OCI-LY7 (cell line): ENCODE measurements at places on chromosomes 5 and 9. TPM values are rescaled to one million over a fixed set of nuclear protein-coding genes. Genes with fewer than 3 reads are reported as not detected.

The FRRS1L gene
- not detected in 2 replicates for total RNA-seq

GRCh38 chr5:56310711-56311204 is 77.6 kb upstream of the ANKRD55 start:
- no peak for DNase-seq

DNA sequence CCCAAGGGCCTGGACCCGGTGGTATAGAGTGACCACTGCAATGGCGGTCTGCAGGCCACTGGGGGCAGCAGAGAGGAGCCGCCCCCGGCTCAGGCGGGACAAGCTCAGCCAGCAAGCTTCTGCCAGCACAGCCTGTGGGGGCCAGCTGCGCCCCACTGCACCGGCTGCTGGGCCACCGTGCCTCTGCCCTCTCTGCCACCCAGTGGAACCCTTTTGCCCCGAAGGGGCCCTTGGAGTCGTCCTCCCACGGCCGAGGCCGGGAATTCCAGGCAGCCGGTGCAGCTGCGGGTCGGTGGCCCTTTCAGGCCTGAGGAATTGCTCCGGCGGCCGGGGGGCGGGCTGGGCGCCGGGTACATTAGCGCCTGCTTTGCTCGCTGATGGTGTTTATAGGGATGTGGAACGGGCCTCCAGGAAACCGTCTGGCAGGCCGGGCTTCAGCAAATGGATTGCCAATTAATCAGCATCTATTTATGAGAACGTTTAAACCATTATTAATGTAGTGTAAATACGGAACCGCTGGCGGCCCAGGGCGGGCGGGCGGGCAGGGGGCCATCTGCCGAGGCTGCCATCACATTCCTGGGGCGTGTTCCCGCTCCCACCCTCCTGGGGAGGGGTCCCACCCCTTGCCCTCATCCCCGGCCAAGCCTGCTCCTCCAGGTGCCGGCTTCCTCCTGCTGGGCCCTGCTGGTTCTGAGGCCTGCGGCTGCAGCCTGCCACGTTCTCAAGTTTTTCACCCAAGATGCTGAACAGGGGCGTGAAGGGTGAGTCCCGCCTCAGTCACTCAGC is 127.4 kb downstream of the BARX1 start:
- DNase-seq = peak; percentile 9

GRCh38 chr9:122360891-122361290 is 9.9 kb upstream of the PTGS1 start:
- no peak for DNase-seq

- DNase-seq = no peak
Observed at GRCh38 chr5:90037646-90038045, 371.9 kb downstream of the CETN3 start.

DNA sequence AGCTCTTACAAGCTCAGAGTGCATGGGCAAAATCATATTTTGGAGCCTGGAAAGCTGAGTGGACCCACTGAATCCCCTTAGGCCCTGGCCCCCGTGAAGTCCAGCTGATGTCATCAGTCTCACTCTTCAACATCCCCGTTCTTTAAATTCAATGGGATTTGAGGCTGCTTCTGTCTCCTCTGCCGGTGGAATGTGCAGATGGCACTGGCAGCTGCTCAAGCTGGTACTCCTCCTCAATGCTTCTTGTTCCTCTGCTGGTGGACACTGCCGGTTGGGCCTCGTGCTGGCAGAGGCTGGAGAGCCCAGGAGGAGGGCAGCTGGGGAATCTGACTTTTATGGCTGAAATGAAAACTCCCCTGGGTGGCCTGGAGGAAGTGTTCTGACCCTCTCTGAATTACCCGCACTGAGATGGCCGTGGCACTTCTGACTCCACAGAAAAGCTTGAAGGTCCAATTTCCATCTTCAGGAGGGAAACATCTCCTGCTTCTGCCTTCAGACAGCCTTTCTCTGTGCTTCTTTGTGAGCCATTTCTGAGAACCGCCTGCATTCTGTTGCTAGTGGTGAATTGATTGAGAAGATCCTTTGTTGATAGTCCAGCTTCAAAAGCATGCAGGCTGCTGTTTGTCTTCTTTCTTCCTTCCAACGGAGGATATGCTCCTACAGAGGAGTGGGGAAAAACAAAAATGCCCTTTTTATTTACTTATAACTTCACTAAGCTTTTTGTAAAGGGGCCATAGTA is 298.9 kb downstream of the TMEM38B start:
- no peak for DNase-seq

DNA sequence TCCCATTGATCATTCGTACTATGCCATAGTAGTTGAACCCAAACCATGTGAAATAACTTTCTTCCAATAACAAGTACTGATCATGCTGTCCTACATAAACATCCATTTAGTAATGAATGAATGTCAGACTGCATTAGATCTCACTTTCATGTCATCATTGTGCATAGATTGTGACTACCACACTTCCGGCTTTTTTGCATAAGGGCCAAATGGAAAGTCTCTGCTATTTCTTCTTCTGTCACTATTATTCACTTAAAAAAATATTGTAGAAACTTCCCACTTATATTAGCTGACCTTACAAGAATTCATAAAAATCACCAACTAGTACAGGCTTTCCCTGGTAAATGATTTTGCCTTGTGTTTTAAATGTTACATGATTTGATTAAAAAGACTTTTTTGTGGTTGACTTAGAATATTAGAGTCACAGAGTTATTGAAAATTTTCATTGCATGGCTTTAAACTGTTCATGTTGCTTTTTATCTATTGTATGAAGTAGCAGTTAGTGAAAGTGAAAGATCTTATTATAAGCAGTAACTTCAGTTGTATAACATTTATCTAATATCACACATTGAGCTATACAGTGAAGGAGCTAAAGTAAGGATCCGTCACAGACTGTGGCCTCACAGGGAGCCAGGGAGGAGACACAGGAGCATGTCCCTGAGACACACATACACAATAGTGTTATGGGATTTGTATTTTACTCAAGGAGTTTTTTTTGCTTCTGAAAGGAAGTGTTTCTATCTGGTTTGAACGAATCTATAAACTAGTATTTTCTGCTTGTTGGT is 33.9 kb downstream of the LMNB1 start:
- no peak for DNase-seq

GRCh38 chr9:135326141-135326540 is 153.4 kb upstream of the PPP1R26 start:
- no peak for DNase-seq

DNA sequence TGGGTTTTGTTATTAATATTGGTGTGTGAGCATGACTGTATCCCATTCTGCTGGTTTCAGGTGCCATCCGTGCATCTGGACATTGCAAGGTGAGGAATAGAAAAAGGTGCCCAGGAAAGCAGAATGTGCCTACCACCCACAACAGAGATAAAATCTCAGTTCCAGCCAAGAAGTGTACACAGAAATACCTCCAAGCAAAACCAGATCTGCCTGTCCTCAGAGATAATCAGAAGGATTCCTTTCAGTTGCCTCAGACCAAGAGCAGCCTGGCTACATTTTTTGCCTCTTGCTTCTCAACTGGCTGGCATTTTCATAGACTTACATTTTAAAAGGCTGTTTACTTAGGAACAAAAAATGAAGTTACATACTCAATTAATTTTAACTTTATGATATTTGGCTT is 12.1 kb upstream of the ABLIM3 start:
- DNase-seq = no peak

The ADRB2 gene
- total RNA-seq = 4.4 and 4.6 TPM in 2 replicates

- DNase-seq = no peak
Observed at GRCh38 chr9:91354881-91355280, 6.8 kb downstream of the AUH start.

The C5orf46 gene
- not detected in 2 replicates for total RNA-seq

DNA sequence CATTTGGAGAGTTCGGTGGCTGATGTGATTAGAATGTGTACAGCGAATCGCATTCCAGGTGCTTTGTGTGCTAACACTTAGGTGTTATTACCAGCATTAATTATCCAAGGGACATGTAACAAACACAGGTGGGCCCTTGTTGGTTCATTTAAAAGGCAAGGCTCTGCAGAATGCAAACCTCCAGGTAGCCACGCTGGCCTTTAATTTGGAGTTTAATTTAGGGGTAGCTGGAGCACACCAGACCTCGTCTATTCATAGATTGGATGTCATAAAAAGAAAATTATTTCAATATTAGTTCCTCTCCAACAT is 191.1 kb downstream of the MAT2B start:
- DNase-seq = no peak

DNA sequence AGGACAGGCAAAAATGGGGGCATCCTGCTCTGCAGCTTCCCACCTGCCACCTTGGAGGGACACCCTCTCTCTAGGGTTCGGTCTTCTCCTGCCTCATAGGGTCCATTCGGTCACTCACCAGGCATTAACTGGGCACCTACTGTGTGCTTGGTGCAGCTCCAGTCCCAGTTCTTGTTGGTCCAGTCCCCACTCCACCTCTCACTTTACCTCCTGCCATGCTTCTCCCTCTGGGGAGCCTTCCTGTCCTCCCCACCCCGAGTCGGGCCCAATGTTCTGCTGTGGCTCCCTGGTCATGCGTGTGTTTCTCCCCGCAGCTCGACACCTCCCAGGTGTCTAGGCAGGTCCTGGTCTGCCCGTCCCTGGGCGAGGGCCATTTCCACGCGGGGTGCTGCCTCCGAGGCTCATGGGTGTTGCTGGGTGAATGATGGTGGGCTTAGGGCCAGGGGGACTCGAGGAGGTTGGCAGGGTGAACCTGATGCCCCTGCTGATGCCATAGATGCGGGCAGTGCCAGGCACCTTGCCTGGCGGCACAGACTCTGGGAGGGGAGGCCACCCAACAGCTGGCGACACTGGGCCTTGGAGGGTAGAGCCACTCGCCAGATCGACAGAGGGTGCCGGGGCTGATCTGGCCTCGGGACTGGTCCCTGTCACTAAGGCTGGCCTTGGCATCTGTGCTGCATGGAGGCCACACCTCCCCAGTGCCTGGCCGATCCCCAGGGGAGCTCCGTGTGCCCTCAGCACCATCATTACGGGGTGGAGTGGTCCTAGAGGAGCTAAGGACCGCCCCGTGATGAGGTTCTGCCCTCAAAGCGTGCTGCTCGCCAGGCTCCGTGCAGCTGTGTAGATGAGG is 66.0 kb upstream of the RNU6ATAC start:
- DNase-seq = no peak

DNA sequence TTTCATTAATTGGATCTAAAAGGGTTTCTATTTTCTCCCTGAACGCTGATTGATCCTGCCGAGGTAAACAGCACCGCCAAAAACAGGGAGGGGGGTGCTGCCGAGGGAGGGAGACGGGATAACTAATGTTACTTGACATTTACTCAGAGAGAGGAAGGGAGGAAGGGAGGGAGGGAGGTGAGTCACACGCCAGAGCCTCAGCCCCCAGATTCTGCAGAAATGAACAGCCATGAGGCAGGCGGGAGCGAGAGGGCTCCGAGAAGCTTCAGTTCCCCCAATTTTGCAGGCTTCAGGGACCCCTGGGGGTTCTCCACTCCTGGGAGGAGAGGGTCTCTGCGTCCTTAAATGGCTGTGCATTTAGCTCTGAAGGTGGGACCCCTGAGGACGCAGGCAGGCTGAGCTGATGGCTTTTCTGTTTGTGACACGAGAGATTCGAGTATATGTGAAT is 59.1 kb upstream of the IER5L start:
- peak; percentile 41 for DNase-seq

- no peak for DNase-seq
Observed at GRCh38 chr5:38697013-38697412, 140.6 kb upstream of the LIFR start.

DNA sequence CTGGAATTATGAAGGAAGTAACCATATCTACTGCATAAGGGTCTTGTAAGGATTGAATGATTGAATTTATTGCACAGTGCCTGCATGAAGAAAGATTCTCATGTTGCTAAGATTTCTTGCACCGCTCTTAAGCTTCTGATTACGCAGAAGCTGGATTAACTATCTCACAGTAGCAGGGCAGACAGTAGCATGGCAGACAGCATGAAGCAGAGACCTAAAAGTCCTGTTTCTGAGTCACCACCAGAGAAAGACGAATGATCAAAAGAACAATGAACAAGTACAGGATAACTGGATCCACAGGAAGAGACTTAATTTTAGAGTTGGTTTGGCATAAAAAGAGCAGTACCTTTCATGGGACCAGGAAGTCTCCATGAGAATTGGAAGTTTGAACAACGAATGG is 142.4 kb downstream of the MAPKAP1 start:
- DNase-seq = no peak

- DNase-seq = peak; percentile 23
Observed at GRCh38 chr5:113336975-113337374, 97.8 kb downstream of the TSSK1B start.

- DNase-seq = no peak
Observed at GRCh38 chr9:95644377-95644776, 127.6 kb upstream of the PTCH1 start.

The ZNF658 gene
- 3.0 and 3.5 TPM in 2 replicates for total RNA-seq

The PDZD2 gene
- total RNA-seq = 10.4 and 10.6 TPM in 2 replicates

DNA sequence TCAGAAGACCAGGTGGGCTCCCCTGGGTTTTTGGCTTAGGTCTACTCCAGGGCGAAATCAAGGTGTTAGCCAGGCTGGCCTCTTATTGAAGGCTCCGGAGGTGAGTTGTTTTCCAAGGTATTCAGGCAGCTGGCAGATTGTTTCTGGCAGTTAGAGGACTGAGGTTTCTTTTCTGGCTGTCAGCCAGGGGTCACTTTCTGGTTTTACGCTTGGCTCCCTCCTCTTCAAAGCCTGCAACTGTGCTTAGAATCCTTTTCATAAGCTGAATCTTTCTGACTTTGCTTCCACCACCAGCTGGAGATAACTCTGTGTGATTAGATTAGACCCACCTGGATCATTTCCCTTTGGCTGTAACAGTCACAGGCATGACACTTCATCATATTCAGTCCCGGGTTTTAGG is 24.6 kb downstream of the RFK start:
- peak; percentile 86 for DNase-seq

- peak; percentile 65 for DNase-seq
Observed at GRCh38 chr5:181149806-181150733, 2.7 kb downstream of the OR2V2 start.

The GRXCR2 gene
- total RNA-seq = not detected in 2 replicates

DNA sequence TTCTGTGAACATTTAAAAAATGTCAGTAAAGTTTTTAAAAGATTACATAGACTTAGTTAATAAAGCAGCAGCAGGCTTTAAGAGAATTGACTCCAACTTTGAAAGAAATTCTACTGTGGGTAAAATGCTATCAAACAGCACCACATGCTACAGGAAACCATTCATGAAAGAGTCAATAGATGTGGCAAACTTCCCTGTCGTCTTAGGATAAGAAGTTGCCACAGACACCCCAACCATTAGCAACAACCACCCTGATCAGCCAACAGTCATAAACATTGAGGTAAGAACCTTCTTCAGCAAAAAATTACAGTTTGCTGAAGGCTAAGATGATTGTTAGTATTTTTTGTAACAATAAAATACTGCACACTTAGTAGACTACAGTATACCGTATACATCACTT is 278.2 kb downstream of the CSNK1G3 start:
- DNase-seq = no peak

GRCh38 chr5:3324421-3325101 is 271.1 kb upstream of the IRX1 start:
- no peak for DNase-seq

The LHX6 gene
- not detected in 2 replicates for total RNA-seq

The FLT4 gene
- not detected in 2 replicates for total RNA-seq

GRCh38 chr5:14753947-14754346 is 89.4 kb downstream of the OTULIN start:
- no peak for DNase-seq

The TSSK1B gene
- not detected in 2 replicates for total RNA-seq
